ENCODE measurements at places on chromosomes 13 and 19.
A peak's percentile ranks its signal among the peaks of the same experiment; 100 is the strongest.

GRCh38 chr13:91722267-91722884 is 324.0 kb downstream of the GPC5 start:
- peak; percentile 23 for DNase-seq

DNA sequence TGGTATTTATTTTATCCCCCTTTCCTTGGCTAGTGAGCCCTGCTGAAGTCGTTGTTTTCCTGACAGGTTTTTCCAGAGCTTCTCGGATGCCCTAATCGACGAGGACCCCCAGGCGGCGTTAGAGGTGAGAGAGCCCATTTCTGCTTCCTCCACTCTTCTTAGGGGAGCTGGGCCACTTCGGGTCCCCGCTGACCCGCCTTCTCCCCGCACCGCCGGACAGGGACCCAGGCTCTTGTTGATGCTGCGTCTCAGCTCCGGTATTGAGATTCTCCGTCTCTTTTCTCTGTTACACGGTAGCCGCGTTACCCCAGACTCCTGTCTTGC is 306 bp downstream of the SUGT1 start:
- DNase-seq, result peak; percentile 53

DNA sequence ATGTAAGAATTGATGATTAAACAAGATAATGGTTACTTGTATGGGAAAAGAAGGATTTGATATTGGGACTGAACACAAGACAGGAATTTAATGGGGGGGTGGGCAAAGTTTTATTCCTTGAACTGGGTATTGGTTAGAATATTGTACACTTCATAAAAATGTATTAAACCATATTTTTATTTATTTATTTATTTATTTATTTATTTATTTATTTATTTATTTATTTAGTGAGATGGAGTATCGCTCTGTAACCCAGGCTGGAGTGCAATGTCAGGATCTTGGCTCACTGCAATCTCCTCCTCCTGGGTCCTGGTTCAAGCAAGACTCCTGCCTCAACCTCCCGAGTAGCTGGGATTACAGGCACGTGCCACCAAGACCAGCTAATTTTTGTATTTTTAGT is 287.1 kb upstream of the SLITRK5 start:
- no peak for DNase-seq

- no peak for DNase-seq
Measured at GRCh38 chr13:83881140-83881684, 1.1 kb downstream of the SLITRK1 start.

GRCh38 chr13:106034201-106034600 is 501.3 kb downstream of the EFNB2 start:
- no peak for DNase-seq

DNA sequence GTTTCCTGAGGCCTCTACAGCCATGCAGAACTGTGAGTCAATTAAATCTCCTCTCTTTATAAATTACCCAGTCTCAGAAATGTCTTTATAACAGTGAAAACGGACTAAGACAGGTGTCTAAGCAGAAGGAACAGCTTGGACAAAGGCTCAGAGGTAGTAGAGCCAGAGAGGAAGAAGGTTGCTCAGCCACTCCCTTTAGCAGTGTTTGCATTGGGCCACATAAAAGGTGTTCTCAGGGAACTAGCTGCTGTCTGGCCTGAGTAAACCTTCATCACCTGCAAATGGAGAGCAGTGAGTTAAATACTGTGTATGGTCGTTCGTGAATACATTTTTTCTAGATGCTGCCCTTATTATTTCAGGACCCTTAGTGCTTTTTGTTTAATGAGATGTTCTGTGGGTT is 383.4 kb downstream of the EFNB2 start:
- DNase-seq, result no peak

DNA sequence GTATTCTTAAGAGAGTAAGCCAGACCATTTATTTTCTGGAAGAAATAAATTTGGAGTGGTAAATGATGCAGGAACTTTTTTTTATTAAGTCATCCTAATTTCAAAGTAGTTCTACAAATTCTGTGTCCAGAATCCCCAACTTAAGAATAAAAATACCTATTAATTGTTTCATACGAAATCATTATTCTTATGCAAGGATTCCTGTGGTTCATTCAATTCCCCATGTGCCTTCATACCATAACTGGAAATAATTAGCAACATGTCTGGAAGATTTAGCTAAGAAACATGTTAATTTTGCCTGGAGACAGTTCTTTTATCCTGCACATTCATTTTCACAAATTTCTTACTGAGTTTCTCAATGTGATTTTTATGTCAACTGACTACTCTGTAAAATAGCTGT is 408.6 kb downstream of the PCDH9 start:
- no peak for DNase-seq

- no peak for DNase-seq
Measured at GRCh38 chr13:41675306-41675705, 218.0 kb downstream of the RGCC start.

DNA sequence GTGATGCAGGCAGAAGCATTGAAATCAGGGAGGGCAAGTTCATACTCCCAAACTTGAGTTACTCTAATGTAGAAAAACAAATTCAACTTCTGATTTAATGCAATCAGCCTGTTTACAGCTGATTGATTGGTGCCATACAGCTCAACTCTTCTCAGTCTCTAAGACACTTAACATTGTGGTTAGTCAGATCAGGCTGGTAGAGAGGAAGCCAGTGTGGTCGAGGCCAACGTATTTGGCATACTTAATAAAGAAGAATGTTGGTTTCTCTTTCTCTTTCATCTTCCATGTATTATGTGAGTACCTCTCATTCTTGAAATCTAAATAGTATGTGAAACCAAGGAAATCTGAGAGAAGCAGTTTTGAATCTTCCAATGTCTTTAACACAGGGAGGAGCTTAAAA is 255.0 kb upstream of the SLITRK1 start:
- DNase-seq, result no peak

DNA sequence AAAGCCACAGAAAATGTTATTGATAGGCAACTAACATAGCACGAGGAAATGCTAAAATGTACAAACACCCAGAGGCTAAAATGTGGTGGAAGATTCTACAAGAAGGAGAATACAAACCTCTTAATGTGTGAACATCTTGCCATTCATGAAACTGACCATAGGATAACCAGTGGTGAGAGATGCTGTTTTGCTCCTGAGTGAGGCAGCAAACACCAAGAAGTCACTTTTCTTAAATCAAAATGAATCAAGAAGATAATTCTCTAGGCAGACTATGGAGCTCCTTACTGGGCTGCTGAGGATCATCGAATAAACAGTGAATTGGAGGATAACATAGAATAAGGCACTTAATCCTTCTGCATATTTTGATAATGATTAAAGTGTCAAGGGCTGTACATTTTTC is 375.4 kb upstream of the SLITRK6 start:
- no peak for DNase-seq

DNA sequence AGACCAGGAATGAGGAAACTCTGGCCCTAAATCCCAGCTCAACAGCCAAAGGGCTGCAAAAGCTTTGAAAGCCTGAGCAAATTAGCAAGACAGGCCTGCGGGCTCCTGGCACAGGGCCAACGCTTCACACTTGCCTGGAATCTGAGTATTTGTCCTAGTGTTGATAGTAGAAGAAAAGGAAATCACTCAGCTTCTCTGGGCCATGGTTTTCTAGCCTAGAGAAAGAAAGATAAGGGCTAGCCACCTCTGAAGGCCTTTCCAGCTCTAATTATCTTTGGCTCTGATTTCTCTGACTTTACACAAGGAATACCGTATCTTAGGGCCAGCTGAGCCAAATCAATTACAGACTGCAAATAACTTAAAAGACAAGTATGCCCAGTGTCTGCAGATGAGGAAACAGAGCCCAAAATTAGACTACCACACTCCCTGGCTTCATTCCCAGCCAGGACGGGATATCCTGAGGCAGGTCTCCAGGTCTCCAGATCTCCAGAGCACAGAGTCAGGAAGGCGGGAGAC is 69.6 kb downstream of the STK24 start:
- peak; percentile 59 for DNase-seq

GRCh38 chr19:10116085-10116865 is 3.4 kb downstream of the EIF3G start:
- no peak for DNase-seq

DNA sequence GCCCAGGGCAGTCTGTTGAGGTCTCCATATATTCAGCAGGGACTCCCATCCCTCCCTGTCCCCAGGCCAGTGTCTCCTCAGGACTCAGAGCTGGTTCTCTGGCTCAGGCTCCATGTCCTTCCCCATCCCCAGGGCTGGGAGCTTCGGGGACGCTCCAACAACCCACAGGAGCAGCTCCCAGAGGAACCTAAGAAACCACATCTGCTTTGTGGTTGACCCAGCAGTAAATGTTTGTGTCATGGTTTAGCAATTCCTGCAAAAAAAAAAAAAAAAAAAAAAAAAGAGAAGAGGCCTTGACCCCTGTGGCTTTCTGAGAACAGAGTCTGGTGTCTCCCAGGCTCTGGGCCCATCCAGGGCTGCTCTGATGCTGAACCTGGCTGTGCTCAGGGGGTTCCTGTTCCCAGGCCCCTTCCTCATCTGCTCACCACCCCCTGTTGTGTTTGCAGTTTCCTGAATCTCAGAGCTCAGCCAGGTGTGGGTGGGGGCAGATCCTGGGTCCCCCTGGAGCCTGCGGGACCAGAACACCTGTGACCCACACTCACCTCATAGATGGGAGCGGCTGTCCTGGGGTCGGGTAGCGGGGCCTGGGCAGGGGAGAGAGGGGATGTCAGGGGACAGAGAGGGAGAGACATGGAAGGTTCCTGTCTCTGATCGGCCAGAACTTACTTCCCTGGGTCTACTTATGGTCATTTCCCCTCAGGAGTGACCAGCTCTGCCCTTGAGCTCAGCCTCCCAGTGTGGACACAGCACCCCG is 25.2 kb upstream of the CEACAM1 start:
- no peak for DNase-seq

DNA sequence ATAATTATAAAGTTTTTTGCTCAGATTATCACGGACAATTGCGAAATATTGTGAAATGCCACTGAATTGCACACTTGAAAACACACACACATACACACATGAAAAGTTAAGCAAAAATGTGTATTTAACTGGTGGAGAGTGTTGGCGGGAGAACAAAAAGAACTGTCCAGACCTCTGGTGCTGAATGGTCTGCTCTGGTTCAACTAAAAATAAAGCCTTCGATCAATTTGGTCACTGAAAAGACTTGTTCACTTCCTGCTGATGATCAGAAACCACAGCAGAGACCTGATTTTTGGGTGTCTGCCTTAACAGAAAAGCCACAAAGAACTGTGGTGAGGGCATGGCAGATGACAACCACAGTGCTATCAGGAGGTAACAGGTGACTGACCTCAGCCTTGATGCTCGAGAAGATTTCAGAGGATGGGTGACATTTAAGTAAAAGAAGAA is 4.0 kb upstream of the IGFL1 start:
- no peak for DNase-seq

DNA sequence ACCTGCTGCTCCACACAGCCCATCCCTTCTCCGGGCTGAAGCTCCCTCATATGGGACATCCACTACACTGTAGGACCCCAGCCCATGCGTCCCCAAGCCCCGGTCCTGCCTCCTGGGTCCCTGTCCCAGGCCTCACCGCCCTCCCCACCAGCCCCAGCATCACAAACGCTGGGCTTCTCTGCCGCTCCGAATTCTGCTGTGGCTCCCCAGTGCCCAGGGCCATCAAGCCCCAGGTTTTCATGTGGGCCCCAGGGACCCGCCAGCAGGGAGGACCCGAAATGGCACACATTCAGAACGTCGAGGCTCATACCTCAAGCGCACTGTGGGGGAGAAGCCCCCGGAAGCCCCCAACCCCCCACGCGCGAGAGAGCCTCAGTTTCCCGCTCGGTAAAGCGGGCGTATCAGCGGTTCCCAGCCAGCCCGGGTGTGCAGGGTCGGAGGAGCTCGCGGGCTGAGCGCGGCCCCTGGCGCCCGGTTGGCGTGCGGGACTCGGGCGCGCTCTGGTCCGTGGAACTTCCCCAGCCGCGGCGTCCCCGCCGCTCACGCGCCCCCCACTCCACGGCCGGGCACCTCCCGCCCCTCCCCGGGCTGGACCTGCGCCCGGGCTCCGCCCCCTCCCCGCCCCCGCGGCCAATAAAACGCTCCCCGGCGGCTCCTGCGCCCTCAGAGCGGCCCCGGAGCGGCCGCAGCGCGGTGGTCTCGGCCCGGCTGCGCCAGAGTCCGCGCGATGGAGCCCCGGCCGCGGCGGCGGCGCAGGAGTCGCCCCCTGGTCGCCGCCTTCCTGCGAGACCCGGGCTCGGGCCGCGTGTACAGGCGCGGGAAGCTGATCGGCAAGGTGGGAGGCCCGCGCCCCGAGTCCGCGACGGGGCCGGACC is at the start of gene PLK5:
TSS of gene PLK5 (plus strand) at position 666 of the 875 bp plus-strand sequence. CDS start 2,920 bp downstream, outside the sequence.
- peak; percentile 81 for DNase-seq

DNA sequence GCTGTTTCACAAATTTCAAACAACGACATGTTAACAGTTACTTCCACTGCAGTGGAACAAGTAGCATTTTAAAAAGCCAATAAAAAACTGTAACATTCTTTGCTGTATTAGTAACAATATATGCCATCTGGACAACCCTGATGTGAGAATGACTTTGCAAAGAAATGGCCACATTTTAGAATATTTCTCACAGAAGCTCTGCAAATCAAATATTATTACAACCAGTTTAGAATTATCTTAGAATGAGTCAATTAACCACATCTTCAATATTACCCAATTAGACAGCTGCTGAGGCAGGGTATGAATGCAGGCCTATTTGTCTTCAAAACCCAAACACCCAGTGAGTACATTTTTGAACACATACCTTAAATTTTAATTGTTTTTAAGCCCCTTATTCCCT is 3.2 kb downstream of the ZNF699 start:
- no peak for DNase-seq

- no peak for DNase-seq
Measured at GRCh38 chr19:18687740-18688465, 4.4 kb downstream of the CRTC1 start.

DNA sequence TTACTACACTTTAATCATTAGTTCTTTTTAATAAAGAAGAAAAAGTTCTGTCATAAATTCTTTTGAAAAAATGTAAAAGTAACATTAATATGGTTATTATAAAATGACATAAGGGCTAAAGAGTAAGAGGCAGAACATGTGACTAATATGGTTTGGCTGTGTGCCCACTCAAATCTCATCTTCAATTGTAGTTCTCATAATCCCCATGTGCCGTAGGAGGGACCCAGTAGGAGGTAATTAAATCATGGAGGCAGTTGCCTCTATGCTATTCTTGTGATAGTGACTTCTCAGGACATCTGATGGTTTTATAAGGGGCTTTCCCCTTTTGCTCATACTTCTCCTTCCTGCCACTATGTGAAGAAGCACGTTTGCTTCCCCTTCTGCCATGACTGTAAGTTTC is 104.5 kb downstream of the UGGT2 start:
- DNase-seq, result no peak
